ENCODE measurements at places on chromosomes 3 and 15. TPM values are rescaled to one million over a fixed set of nuclear protein-coding genes. Genes with fewer than 3 reads are reported as not detected.

PAK6 gene
- total RNA-seq, result 0.91 TPM

GOLGA8T gene
- total RNA-seq, result not detected

PPP1R14D gene
- total RNA-seq, result not detected

B3GNT5 gene
- total RNA-seq, result 3.1 TPM

MASP1 gene
- total RNA-seq, result not detected

GFM1 gene
- 56.9 TPM for total RNA-seq

THRB gene
- total RNA-seq, result 9.2 TPM

Measured in A375 (cell line).